Dermis microvascular lymphatic vessel endothelial cell (primary cell): ENCODE measurements at places on chromosomes 5 and 9. TPM values are rescaled to one million over a fixed set of nuclear protein-coding genes. Genes with fewer than 3 reads are reported as not detected.

Gene BTNL9
- total RNA-seq = under 0.01 and 0.13 TPM in 2 replicates

Gene AQP7
- total RNA-seq = not detected in 2 replicates

Gene SLC34A3
- not detected in 2 replicates for total RNA-seq

- DNase-seq = no peak
Measured at GRCh38 chr9:33153666-33154065, 13.5 kb downstream of the B4GALT1 start.

Gene SLC45A2
- under 0.01 TPM in 1 of 2 replicates, not detected in the other for total RNA-seq

Gene STXBP1
- total RNA-seq = 10.8 and 13.0 TPM in 2 replicates

DNA sequence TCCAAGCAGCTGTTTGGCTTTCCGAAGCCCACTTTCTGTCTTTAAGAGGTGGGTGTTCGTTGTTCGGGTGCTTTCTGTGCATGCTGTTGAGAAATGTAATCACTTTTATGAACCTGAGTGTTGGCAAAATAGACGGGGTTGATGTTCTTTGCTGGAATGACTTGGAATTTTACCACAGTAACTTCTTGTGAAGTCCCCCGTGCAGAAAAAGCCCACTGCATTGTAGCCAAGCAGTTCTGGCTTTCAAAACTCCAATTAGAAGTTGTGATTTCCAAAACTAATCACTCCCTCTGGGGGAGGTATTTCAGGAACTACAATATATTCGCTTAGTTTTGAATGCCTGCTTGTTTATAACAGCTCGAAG lies 111.1 kb downstream of the PAM start:
- no peak for DNase-seq

DNA sequence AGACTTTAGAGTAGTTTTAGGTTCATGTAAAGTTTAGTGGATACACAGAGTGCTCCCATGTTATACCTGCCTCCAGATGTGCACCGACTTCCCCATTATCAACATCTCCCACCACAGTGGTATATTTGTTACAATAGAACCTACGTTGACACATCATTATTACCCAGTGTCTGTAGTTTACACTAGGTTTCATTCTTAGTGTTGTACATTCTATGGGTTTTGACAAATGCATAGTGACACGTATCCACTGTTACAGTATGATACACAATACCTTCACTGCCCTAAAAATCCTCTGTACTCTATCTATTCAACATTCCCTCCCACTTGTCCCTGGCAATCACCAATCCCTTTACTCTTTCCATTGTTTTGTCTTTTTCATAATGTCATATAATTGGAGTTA lies 34.3 kb upstream of the CRHBP start:
- DNase-seq = no peak

Gene SLC36A2
- total RNA-seq = not detected in 2 replicates

DNA sequence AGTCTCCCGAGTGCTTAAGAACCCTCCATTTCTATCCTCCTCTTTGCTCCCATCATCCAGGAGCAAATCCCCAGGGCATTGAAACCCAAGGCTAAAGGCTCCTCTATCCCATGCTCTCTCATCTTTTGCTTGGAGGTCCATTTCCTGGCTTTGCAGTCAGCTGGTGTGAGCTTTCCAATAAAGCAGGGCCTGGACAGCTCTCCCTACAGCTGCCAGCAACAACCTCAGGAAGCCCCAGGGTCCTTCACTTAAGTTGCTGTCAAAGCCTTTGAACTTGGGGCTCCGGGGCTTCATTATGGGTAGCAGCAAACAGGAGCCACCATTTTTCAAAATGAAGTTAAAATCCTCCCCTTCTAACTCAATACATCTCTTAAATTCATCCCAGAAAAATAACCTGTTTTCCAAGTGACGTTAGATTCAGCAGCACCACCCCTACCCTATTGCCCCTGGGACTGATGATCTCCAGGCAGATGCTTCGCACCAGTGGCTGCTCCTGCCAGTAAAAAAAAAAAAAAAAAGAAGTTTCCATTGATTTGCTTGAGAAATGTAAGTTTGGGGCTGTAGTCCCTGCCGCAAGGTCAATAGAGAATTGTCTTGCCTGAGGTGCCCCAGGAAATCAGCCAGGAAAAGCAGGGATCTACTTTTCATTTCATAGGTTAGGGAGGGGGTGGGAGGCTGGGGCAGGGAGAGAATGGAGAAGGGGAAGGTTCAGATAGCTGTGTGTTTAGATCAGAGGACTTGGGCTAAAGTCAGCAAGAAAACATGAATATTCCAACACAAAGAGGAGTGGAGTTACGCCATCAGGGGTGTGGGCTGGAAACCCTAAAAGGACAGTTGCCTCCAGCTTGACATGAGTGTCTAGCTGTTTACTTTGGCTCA lies 83.8 kb upstream of the IL6ST start:
- no peak for DNase-seq

DNA sequence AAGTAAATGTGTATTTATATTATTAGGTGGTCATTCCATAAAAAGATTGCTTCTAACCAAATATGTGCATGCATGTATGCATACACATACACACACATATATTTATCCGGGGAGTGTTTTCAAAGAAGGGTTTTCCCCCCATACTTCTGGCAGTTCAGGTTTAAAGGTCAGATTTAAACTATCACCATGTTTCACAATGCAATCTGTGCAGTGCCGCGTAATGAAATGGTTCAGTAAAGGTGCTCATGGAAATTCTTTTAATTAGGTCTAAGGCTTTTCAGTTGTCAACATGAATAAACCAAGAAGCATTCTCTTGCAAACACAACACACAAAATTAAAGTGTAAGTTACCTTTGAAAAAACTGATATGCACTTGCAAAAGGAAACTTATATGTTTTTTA lies 211.0 kb downstream of the CRB2 start:
- no peak for DNase-seq

DNA sequence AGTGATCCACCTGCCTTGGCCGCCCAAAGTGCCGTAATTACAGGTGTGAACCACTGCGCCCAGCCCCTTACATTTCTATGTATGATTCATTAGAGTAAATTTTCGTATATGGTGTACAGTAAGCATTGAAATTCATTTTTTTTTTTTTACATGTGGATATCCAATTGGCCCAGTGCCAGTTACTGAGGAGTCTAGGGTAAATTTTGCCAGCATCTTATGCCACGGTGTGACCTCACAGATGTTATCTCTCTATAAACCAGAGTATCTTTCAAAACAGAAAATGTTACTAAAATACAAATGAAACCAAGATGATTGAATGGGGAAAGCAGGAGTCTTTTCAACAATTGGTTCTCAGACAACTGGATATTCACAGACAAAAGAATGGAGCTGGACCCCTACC lies 64.7 kb downstream of the IPPK start:
- DNase-seq = no peak

DNA sequence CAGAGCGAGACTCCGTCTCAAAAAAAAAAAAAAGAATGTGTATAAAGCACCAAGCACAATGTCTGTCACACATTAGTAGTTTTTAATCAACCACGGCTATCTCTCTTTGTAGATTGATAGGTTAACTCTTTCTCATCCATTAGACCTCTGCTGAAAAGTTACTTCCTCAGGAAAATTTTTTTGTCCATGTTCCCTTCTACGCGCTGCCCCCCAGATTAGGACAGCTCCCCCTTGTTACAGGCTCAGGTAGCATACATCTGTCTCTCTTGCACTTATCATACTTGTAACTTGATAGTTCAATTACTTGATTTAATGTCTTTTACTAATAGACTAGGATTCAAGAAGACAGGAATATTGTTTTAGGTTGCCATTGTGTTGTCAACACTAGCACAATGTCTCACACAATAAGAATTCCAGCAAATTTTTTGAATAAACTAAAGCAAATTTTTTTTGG lies 1.5 kb downstream of the SPDL1 start:
- DNase-seq = no peak

DNA sequence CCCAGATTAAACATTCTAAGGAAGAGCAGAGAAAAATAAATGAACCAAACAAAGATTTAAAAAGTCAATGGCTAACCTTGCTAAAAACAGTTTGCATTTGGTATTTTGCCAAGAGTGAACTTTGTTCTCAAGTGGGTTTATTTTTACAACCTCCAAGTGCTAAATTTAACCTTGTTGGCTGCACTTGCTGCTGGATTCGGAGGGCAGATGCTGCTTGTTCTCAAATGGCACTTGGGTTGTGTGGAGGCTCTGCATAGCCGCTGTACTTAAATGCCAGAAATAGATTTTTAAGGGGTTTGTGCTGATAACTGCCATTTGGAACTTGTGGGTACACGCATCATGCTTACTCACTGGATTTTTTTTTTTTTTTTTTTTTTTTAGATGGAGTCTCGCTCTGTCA lies 13.3 kb upstream of the SPATA24 start:
- no peak for DNase-seq

DNA sequence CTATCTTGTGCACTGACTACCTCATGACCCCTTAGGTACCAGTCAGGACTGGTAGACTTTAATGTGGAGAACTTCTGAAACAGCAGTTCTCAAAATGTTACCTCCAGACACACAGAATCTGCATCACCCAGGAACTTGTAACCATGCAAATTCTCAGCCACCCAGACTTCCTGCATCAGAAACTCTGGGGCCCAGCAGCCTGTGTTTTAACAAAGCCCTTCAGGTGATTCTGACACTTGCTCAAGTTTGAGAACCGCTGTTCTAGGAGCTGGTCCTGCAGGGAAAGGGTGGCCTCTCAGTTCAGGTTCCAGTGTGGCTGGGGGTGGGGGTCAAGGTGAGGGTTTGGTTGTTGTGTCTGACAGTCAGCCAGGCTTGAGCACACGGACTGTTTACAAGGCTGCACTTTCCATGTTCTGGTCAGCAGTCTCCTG lies 28.4 kb downstream of the ZFP62 start:
- no peak for DNase-seq

Gene PPP1R26
- 8.7 and 11.3 TPM in 2 replicates for total RNA-seq

GRCh38 chr5:86979811-86980411 lies 287.8 kb upstream of the RASA1 start:
- peak; percentile 45 for DNase-seq

GRCh38 chr5:17373814-17374556 lies 124.0 kb upstream of the TAF11L2 start:
- no peak for DNase-seq

GRCh38 chr5:17235731-17236330 lies 18.4 kb downstream of the BASP1 start:
- DNase-seq = no peak

DNA sequence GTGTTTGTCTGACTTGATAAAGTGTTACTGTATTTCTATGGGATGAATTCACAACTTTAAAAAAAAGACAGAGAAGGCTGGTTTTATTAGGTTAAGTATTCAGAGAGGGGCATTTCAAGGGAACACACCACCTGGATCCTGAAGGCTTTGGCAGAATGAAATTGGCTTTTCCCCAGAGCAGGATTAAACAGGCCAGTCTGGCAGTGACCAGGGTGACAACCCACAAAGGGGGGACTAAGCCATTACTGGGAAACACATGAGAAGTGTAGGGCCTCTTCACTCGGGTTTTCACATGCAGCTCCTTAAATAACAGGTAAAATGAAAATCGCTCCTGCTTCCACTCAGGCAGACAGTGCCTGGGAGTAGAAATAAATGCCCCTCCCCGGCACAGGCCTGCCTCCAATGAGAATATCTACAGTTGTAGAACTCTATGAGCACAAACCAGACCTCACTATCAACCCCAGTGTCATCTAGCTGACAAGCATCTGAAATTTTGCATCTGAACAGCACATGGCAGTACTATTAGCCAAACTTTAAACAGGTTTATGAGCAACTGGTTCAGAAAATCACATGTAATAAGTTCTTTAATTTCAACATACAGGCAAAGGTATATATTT lies 85.8 kb downstream of the LHFPL2 start:
- no peak for DNase-seq
